Neural progenitor cell (in vitro differentiated cells): ENCODE measurements at places on chromosomes 11 and 22. TPM values are rescaled to one million over a fixed set of nuclear protein-coding genes. Genes with fewer than 3 reads are reported as not detected.

The TLCD5 gene
- 25.1 and 32.2 TPM in 2 replicates for total RNA-seq

The TUB gene
- 28.7 and 41.3 TPM in 2 replicates for total RNA-seq

The C22orf31 gene
- not detected in 2 replicates for total RNA-seq

The PKDREJ gene
- not detected in 2 replicates for total RNA-seq

The HEPHL1 gene
- 0.02 TPM in 1 of 2 replicates, not detected in the other for total RNA-seq

The APOA1 gene
- total RNA-seq: 0.84 and 2.7 TPM in 2 replicates

The ANKRD42 gene
- total RNA-seq: 3.3 and 4.4 TPM in 2 replicates

The MMP27 gene
- not detected in 2 replicates for total RNA-seq

The POU2AF3 gene
- total RNA-seq: 0.59 and 2.1 TPM in 2 replicates

DNA sequence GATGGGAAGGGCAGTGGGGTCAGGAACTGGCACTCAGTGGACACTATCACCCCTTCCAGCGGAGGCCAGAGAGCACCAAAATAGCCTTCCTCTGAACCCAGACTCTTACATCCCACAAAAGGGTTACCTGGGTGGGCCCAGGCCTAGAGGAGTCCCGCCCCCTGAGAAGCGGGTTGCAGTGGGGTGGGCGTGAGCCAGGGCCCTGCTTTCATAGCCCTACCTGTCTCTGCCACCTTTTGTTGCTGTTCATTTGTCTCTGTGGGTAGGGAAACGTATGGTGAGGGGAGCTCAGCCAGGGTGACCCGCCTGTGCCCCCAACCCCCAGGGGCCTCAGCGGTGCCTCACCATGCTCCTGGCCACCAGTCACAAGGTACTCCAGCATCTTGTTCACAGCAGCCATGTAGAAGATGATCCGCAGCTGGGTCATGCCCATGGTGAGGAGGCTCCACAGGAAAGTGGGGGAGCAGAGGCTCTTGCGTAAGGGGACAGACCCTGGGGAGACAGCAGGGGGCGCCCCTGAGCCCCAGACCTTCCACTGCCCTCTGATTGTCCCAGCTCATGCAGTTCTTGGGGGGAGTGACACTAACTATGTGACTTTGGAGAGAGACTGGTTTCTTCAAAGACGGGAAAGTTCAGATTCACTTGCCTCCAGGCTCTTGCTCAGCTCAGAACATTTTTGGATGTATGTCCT is 24.0 kb downstream of the SLC43A1 start:
- DNase-seq: peak; percentile 72
- H3K27ac ChIP-seq: no peak overlapping the region
- no peaks in the 10 kb centered on the region for H3K27me3 ChIP-seq
- H3K36me3 ChIP-seq: no peaks in the 10 kb centered on the region

DNA sequence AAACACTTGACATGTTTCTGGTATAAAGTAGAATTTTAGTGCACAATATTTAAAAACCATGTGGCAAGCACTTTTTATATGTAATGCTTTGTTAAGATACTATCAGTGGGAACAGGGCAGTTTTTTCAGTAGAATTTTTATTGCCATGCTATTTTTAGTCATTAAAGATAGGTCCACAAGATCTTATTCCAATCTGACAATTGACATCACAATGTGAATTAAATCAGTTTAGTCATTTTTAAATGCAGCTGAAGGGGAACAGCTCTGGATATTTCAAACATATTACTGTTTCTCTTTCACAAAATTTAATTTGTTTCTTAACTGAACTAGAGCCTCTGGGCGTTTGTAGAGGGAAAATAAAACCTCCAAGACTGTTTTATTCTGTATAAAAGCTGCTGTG is 194.1 kb downstream of the MSANTD4 start:
- no peaks in the 10 kb centered on the region for H3K4me1 ChIP-seq
- H3K4me3 ChIP-seq: no peak overlapping the region
- H3K27ac ChIP-seq: no peak overlapping the region
- H3K36me3 ChIP-seq: no peaks in the 10 kb centered on the region
- DNase-seq: no peak

DNA sequence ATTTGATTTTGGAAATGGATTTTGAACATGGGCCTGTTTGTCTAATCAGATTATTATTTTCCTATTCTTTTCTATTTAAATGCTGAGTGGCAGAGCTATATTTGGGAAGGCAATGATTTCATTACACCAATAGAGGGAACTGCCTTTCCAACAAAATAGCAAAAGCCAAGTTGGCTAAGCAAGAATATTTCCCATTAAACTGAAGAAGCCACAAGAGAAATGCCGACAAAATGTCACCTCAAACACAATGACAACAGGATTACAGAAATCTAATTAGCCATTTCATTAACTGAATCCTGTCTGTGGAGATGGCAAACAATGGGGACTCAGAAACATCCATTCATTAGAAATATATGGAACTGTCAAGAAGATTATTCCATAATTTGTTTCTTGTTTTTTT is 1593.1 kb upstream of the RAG2 start:
- H3K4me3 ChIP-seq: no peak overlapping the region
- no peaks in the 10 kb centered on the region for H3K36me3 ChIP-seq
- no peak for DNase-seq

- no peak overlapping the region for H3K4me3 ChIP-seq
- H3K27me3 ChIP-seq: no peaks in the 10 kb centered on the region
- no peak for DNase-seq
Measured at GRCh38 chr11:100766764-100767163, 79.7 kb downstream of the ARHGAP42 start.

DNA sequence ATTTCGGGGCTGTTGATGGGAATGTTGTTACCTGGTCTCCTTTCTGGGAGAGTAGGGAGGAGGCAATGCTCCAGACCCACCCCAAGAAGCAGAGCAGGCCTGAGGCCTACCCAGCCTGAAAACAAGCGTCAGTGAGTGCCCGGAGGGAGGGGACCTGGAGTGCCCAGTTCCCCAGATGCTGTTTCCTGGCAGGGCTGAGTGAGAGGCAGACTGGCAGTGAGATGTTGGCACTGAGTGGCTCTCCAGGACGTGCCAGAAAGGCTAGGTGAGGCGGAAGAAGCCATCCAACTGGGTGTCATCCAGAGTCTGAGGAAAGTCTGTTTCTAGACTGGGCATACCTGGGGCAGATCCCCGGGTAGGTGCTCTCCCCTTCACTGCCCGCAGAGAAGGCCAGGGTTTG is 1.3 kb downstream of the POU2F3 start:
- DNase-seq: no peak
- no peak overlapping the region for H3K4me3 ChIP-seq
- H3K27me3 ChIP-seq: peaks cover 42% of the 10 kb centered on the region
- H3K36me3 ChIP-seq: no peaks in the 10 kb centered on the region
- peaks cover 28% of the 10 kb centered on the region for H3K4me1 ChIP-seq
- no peak overlapping the region for H3K27ac ChIP-seq

DNA sequence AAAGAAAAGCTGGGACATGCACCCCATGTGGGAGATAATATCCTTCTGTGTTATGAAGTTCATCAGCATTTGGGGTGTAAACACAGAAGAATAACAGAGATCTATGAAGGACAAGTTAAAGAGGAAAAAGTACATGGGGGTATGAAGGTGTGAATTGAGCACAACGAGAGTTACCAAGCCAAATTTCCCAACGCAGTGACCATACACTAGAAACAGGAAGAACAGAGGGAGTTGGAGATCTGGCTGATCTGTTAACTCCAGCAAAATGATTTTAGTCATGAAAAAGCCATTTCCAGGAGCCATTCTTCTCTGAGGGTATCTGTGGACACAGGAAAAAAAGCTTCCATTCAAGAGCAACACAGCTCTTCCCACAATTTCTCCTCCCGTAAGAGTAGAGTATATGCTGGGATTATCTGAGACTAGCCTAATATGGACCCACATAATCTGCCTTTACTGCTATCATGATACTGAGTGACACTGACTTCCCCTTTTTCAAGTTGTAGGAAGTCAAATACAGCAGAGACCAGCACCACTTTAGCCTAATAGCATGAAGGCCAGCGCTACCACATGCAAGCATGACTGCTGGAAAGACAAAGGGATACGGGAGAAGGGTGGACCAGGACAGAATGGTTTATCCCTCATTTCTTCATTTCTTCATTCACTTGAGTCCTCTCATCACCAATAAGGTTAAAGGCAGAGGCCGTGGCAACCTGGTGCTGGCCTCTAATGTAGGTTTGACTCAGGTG is 19.6 kb upstream of the OR8D2 start:
- H3K27ac ChIP-seq: no peak overlapping the region
- H3K4me3 ChIP-seq: no peak overlapping the region
- no peaks in the 10 kb centered on the region for H3K36me3 ChIP-seq
- H3K27me3 ChIP-seq: no peaks in the 10 kb centered on the region

DNA sequence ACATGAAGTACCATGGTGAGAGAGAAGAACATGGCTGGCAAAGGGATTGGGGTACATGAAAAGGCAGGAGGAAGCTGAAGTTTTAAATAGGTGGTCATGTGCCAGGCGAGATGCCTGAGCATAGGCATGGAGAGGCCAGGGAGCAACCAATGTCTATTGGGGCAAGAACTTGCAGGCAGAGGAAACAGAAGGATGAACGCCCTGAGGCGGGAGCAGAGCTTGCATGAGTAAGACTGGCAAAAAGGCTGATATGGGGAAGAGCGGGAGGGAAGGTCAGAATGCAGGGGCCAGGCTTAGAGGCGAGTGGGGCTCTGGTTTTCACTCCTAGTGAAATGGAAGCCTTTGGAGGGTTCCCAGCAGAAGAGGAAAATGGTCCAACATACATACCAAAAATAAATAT is 52.5 kb upstream of the VSTM5 start:
- H3K27ac ChIP-seq: no peak overlapping the region
- no peak for DNase-seq
- H3K4me3 ChIP-seq: no peak overlapping the region
- peaks cover 3% of the 10 kb centered on the region for H3K4me1 ChIP-seq
- H3K27me3 ChIP-seq: no peaks in the 10 kb centered on the region

DNA sequence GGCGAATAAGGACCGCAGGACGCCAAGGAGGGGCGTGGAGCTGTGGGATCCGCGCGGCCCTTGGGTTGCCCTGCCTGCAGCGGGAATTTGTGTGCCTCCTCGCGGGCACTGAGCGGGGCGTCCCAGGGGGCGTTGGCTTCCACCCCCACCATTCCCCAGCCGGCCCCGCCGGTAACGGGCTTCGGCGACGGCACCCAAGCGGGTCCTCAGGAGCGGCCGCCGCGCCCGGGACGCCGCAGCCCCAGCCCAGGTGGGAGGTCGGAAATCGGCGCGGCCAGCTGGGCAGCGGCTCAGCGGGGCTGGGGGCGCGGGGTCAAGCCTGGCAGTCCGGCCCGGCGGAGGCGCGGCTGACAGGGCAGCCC is 320 bp downstream of the CLTCL1 start:
- peaks cover 36% of the 10 kb centered on the region for H3K27me3 ChIP-seq
- peaks cover 9% of the 10 kb centered on the region for H3K4me1 ChIP-seq
- no peak overlapping the region for H3K27ac ChIP-seq
- H3K4me3 ChIP-seq: peak overlapping the region; percentile 99

- DNase-seq: peak; percentile 22
- peaks cover 12% of the 10 kb centered on the region for H3K4me1 ChIP-seq
- no peak overlapping the region for H3K27ac ChIP-seq
- no peak overlapping the region for H3K4me3 ChIP-seq
- no peaks in the 10 kb centered on the region for H3K36me3 ChIP-seq
- no peaks in the 10 kb centered on the region for H3K27me3 ChIP-seq
Measured at GRCh38 chr11:100980156-100980555, 149.5 kb downstream of the PGR start.

DNA sequence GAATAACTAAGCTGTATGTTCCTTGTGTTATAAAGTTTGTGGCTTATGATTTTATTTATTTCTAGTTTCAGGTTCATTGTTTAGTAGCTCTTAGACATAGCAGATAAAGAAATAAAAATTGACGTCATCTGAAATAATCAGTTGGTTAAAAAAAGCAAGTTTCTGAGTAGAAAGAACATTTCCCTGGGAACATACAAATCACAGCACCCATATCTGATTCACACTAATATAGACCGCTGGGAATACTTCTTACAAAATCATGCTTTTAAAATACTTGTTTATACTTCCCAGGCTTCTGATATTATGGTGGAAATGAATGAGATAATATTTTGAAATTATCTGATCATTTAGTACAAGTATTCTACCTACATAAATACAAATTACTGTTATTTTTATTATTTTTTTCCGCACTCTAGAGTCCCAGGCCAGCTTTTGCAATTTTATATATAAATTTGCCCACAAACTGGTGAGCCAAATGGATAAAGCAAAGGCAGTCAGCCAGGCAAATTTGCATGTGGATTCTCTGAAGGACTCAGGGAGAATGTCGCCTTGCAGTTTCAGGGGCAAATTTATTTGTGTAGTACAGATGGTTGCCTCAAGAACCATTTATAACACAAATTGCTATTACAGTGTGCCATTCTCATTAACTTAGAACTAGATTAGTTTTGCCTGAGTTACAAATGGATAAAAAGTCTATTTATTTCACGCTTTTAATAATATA is 62.9 kb upstream of the SC5D start:
- H3K36me3 ChIP-seq: no peaks in the 10 kb centered on the region
- no peak overlapping the region for H3K27ac ChIP-seq
- no peak overlapping the region for H3K4me3 ChIP-seq

- H3K4me1 ChIP-seq: peaks cover 10% of the 10 kb centered on the region
- no peak overlapping the region for H3K4me3 ChIP-seq
- no peak for DNase-seq
- no peak overlapping the region for H3K27ac ChIP-seq
- H3K36me3 ChIP-seq: no peaks in the 10 kb centered on the region
- H3K27me3 ChIP-seq: no peaks in the 10 kb centered on the region
Measured at GRCh38 chr22:29214232-29214631, 8.5 kb downstream of the EMID1 start.

GRCh38 chr11:134734141-134734845 is 322.3 kb upstream of the B3GAT1 start:
- no peaks in the 10 kb centered on the region for H3K36me3 ChIP-seq
- no peaks in the 10 kb centered on the region for H3K27me3 ChIP-seq
- H3K27ac ChIP-seq: no peak overlapping the region
- DNase-seq: no peak

DNA sequence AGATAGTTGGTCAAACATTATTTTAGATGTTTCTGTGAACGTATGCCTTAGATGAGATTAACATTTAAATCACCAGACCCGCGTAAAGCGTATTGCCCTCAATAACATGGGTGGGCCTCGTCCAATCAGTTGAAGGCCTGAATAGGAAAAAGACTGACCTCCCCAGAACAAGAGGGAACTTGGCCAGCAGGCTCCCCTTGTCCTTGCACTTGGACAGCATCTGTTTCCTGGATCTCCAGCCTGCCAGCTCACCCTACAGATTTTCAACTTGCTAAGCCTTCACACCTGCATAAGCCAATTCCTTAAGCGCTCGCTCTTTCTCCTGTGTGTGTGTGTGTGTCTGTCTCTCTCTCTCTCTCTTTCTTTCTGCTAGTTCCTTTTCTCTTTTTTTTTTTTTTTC is 8.2 kb downstream of the TOM1 start:
- H3K27ac ChIP-seq: no peak overlapping the region
- H3K4me1 ChIP-seq: peaks cover 25% of the 10 kb centered on the region
- no peak for DNase-seq
- no peak overlapping the region for H3K4me3 ChIP-seq
- no peaks in the 10 kb centered on the region for H3K27me3 ChIP-seq
- no peaks in the 10 kb centered on the region for H3K36me3 ChIP-seq

- H3K27ac ChIP-seq: no peak overlapping the region
- peaks cover 5% of the 10 kb centered on the region for H3K4me1 ChIP-seq
Measured at GRCh38 chr11:104163100-104164027, 583 bp downstream of the PDGFD start.

GRCh38 chr22:47201186-47201995 is 438.9 kb downstream of the TBC1D22A start:
- H3K27ac ChIP-seq: no peak overlapping the region
- H3K4me3 ChIP-seq: no peak overlapping the region
- H3K27me3 ChIP-seq: no peaks in the 10 kb centered on the region
- no peaks in the 10 kb centered on the region for H3K4me1 ChIP-seq
